ENCODE measurements at places on chromosomes 5 and 9.

GRCh38 chr9:9790216-9790872, 822.5 kb downstream of the PTPRD start:
- peak; percentile 41 for DNase-seq
- H3K4me3 ChIP-seq = no peak overlapping the region
- no peaks in the 10 kb centered on the region for H3K4me1 ChIP-seq
- H3K36me3 ChIP-seq = no peaks in the 10 kb centered on the region

DNA sequence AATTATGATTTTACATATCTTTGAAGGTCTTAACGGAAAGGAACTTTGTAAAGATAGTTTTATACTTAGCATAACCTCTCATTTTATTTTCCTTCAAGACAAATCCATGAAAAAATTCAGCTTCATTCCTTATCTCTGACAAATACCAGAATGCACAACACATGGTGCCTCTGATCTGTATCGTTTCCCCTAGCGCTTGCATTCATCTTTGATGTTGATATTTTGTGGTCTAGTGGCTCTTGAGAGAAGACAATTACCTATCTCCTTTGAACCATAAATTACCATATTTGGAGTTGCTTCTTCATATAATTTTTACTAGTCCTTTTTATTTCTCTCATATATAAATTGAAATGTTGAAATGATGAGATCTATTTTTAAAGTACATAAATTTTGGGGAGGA, 551.3 kb downstream of the PDE4D start:
- H3K27me3 ChIP-seq = no peaks in the 10 kb centered on the region
- H3K4me1 ChIP-seq = no peaks in the 10 kb centered on the region
- H3K27ac ChIP-seq = no peak overlapping the region
- no peak overlapping the region for H3K4me3 ChIP-seq
- DNase-seq = peak; percentile 32

- no peaks in the 10 kb centered on the region for H3K36me3 ChIP-seq
- DNase-seq = no peak
- H3K27me3 ChIP-seq = no peaks in the 10 kb centered on the region
- H3K27ac ChIP-seq = no peak overlapping the region
- no peak overlapping the region for H3K4me3 ChIP-seq
These were observed 307.4 kb upstream of the C9orf72 start for GRCh38 chr9:27880635-27881034.

GRCh38 chr5:81014348-81014747, 54.2 kb downstream of the RASGRF2 start:
- H3K4me3 ChIP-seq = no peak overlapping the region
- no peaks in the 10 kb centered on the region for H3K36me3 ChIP-seq
- H3K4me1 ChIP-seq = no peaks in the 10 kb centered on the region
- no peak for DNase-seq
- H3K27ac ChIP-seq = no peak overlapping the region

DNA sequence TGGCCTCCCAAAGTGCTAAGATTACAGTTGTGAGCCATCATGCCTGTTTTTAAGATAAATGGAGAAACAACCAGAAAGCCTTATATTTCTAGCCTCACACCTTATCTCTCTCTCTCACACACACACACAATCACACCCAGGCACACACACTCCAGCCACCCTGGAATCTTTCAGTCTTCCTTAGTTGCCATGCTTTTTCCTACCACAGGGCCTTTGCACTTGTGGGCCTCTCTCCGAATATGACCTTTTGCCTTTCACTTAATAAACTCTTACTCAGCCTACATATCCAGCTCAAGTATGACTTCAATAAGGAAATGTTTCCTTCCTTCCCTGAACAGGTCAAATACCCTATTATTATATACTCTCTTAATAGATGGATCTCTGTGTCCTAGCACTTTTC, 290.7 kb downstream of the NFIB start:
- peaks cover 3% of the 10 kb centered on the region for H3K4me1 ChIP-seq
- H3K36me3 ChIP-seq = no peaks in the 10 kb centered on the region
- H3K4me3 ChIP-seq = no peak overlapping the region
- no peak for DNase-seq
- H3K27me3 ChIP-seq = no peaks in the 10 kb centered on the region

DNA sequence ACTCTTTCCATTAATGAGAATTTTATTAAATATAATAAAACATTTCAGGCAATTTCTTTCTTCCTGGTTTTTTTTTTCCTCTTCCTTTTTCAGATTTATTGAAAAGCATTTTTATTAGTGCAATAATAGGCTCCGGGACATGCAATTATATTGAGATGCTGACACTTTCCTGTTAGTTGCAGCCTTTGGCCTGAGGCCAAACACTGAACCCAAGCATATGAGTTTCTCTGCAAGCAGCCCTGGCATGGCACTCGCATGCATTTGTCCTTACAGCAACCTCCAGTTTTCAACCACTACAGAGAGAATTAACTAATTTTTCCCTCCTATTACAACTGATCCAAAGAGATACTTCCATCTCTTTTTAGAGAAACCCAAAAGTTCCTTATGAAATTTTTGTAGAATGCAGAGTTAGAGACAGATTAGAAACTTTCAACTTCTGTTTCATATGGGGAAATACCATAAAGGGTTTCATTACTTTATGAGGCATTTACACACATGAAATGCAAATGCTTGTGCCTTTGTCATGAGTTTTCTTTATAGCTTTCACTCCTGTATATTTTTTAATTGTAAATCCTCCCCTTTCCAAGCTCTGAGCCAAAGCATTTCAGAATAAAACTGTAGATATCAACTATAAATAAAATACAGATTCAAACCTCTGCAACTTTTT, 183.0 kb downstream of the CETN3 start:
- H3K27ac ChIP-seq = no peak overlapping the region
- no peaks in the 10 kb centered on the region for H3K36me3 ChIP-seq
- no peak overlapping the region for H3K4me3 ChIP-seq
- no peak for DNase-seq

DNA sequence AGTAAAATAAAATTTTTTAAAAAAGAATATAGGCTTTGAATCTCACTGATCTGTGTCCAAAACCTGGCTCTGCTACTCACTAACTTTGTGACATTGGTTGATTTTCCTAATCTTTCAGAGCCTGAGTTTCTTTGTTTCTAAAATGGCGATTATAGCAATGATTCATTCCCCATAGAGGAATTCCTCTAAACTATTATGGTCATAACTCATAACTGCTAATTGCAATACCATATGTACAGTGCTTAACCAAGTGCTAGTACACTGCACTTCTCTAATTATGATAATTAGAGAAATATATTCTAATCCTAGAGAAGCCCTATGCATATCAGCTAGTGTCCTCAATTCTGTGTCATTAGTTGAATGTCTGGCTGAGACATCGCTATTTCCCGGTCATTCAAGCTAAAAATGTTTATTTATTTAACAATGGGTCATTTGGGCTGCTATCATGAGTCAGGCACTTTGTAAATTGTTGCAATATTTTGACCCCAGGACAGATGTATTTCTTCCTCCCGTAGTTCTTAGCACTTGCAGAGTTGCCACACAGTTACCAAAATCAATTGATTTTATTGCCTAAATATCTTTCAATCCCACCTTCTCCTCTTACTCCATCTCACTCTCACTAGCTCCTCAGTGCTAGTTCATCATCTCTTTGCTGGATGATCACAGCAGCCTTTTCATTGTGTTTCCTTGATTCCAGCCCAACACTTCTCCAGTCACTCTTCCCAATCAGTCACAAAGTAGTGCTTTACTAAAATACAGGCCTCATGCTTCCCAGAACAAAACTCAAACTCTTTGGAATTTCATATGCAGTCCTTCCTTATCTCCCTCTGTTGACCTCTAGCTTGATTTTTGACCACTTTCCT, 200.9 kb upstream of the PAPPA start:
- no peak overlapping the region for H3K4me3 ChIP-seq
- peak overlapping the region; percentile 33 for H3K27ac ChIP-seq
- no peaks in the 10 kb centered on the region for H3K4me1 ChIP-seq
- no peaks in the 10 kb centered on the region for H3K36me3 ChIP-seq

DNA sequence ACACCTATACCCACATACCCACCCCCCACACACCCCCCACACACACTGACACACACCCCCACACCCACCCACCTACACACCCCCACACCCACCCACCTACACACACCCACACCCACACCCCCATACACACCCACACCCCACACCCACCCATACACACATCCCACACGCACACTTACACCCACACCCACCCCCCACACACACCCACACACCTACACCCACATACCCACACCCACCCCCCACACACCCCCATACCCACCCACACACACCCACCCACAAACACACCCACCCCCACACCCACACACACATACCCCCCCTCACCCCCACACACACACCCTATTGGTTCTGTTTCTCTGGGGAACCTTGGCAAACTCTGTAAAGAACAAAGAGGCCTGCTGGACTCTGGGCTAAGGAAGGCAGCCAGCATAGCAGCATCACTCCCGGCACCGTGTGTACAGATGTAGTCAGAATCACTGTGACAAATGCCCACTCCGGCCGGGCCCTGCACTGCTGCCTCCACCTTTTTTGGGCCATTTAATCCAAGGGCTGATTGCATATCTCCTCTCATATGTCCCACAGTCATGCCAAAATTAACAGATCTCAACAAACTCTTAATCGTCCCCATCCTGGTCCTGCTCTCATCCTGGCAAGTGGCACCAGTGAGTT, 42.3 kb downstream of the COL23A1 start:
- no peak overlapping the region for H3K27ac ChIP-seq
- H3K36me3 ChIP-seq = no peaks in the 10 kb centered on the region
- DNase-seq = no peak
- H3K4me3 ChIP-seq = no peak overlapping the region
- no peaks in the 10 kb centered on the region for H3K27me3 ChIP-seq
- H3K4me1 ChIP-seq = no peaks in the 10 kb centered on the region

DNA sequence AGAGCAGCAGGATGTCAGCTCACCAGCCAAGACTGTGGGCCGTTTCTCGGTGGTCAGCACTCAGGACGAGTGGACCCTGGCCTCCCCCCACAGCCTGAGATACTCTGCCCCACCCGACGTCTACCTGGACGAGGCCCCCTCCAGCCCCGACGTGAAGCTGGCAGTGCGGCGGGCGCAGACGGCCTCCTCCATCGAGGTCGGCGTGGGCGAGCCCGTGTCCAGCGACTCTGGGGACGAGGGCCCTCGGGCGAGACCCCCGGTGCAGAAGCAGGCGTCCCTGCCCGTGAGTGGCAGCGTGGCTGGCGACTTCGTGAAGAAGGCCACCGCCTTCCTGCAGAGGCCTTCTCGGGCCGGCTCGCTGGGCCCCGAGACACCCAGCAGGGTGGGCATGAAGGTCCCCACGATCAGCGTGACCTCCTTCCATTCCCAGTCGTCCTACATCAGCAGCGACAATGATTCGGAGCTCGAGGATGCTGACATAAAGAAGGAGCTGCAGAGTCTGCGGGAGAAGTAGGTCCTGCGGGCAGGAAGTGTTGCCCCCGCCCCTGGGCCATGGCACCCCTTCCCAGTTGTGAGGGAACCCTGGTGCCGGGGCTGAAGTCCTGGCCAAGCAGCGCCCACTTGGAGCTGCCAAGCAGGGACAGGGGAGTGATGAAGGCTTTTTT, 108.9 kb downstream of the WNK2 start:
- H3K27me3 ChIP-seq = peaks cover 33% of the 10 kb centered on the region
- no peak for DNase-seq
- H3K36me3 ChIP-seq = no peaks in the 10 kb centered on the region
- H3K4me3 ChIP-seq = no peak overlapping the region

GRCh38 chr5:172499287-172499686, 45.0 kb upstream of the SH3PXD2B start:
- no peak for DNase-seq
- no peak overlapping the region for H3K27ac ChIP-seq
- peaks cover 39% of the 10 kb centered on the region for H3K27me3 ChIP-seq
- H3K4me1 ChIP-seq = no peaks in the 10 kb centered on the region

GRCh38 chr5:171745602-171746001, 40.0 kb upstream of the SMIM23 start:
- H3K27ac ChIP-seq = no peak overlapping the region
- no peaks in the 10 kb centered on the region for H3K36me3 ChIP-seq
- no peak for DNase-seq
- H3K4me3 ChIP-seq = no peak overlapping the region

DNA sequence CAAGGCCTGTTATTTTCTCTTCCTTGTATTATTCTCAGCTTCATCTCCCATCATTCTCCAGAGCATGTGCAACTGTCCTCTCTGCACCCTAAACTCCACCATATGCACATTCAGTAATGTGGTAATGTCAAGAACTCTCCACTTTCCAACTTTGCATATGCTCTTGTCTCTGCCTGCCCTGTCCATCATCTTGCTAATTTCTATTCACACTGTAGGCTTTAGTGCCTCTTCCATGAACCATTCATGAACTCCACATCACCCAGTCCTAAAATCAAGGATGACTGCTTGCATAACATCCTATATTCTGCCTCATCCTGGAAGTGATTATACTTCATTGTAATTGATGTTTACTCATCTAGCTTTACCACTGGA, 354.8 kb downstream of the PDE4D start:
- H3K4me1 ChIP-seq = peaks cover 3% of the 10 kb centered on the region
- no peak overlapping the region for H3K27ac ChIP-seq
- H3K36me3 ChIP-seq = no peaks in the 10 kb centered on the region
- H3K27me3 ChIP-seq = no peaks in the 10 kb centered on the region
- DNase-seq = no peak

DNA sequence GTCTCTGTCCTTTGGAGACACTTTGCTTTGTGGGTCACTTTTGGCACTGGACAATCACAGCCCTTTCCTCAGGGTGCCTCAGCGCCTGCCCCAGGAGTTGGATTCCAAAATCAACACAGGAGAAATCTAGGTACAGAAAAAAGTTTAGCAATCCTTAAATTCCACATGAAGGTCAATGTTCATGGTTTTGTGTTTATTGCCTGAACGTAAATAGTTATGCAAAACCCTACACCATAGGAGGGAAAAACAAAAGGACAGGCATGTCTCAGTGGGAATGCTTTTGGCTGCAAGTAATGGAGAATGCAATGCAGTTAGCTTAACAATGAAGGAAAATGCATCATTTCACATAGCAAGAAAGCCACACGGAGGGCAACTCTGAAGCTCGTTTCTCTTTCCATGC, 6.5 kb upstream of the HMCN2 start:
- H3K4me1 ChIP-seq = peaks cover 3% of the 10 kb centered on the region
- no peak overlapping the region for H3K27ac ChIP-seq
- peaks cover 62% of the 10 kb centered on the region for H3K27me3 ChIP-seq
- H3K4me3 ChIP-seq = no peak overlapping the region
- H3K36me3 ChIP-seq = no peaks in the 10 kb centered on the region
- DNase-seq = no peak

DNA sequence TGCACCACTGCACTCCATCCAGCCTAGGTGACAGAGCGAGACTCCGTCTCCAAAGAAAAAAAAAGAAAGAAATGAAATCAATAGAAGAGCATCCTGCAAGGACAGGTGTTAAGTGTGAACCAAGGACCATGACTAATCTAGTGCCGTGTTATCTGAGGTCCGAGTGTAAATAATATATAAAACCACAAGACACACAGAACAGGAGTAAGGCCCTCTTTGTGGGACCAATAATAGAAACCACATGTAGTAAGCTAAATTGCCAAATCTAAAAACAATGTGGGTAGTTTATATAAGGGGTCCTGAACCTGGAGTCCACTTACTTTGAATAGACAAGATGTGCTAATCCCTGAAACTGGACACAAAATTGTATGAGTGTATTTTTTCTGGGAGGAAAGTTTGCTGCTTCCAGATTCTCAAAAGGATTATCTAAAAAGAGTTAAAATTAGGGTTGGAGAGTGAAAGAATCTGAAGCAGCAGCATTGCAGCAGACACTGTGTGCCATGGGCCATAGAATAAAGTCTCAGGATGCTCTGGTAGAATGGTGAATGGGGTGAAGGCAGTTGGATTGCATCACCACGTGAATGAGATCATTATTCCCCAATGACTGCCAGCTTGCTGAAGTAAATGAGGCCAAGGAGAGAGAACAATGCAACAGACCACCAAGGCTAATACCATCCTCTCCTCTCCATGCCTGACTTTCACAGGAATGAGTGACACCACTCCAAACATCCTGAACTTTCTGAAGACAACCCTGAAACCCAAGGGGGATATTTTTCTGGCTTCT, 222.7 kb downstream of the DCP2 start:
- no peaks in the 10 kb centered on the region for H3K27me3 ChIP-seq
- H3K36me3 ChIP-seq = no peaks in the 10 kb centered on the region
